ENCODE measurements at places on chromosomes 13 and 19. TPM values are rescaled to one million over a fixed set of nuclear protein-coding genes. Genes with fewer than 3 reads are reported as not detected.

Gene APOC4
- not detected for polyA plus RNA-seq

Gene NANOS2
- not detected for polyA plus RNA-seq

Gene ZNF681
- 0.19 TPM for polyA plus RNA-seq

Gene SMIM17
- not detected for polyA plus RNA-seq

Gene THAP8
- 3.1 TPM for polyA plus RNA-seq

Gene KLK14
- 0.65 TPM for polyA plus RNA-seq

Gene CRX
- not detected for polyA plus RNA-seq

Gene ALKBH6
- polyA plus RNA-seq, result 31.9 TPM

Gene ZNF625
- polyA plus RNA-seq, result 1.2 TPM

Gene NCR1
- not detected for polyA plus RNA-seq

Gene TFPT
- 12.6 TPM for polyA plus RNA-seq

Gene ZNF30
- 2.2 TPM for polyA plus RNA-seq

Gene ATCAY
- polyA plus RNA-seq, result not detected

Gene VAV1
- not detected for polyA plus RNA-seq

Gene LGALS7B
- 688 TPM for polyA plus RNA-seq

Gene KLK5
- 1,184 TPM for polyA plus RNA-seq

Gene CEACAM7
- polyA plus RNA-seq, result not detected

Gene TPRX1
- not detected for polyA plus RNA-seq

Gene RNF225
- polyA plus RNA-seq, result not detected

Gene LYL1
- not detected for polyA plus RNA-seq

Gene MISP3
- polyA plus RNA-seq, result 0.59 TPM

Gene MEIOSIN
- polyA plus RNA-seq, result 0.01 TPM

Gene SULT2B1
- 2.0 TPM for polyA plus RNA-seq

Gene COL5A3
- 1.2 TPM for polyA plus RNA-seq

Gene CASP14
- polyA plus RNA-seq, result 207 TPM

Gene NCAN
- not detected for polyA plus RNA-seq

Gene REXO1
- 22.4 TPM for polyA plus RNA-seq

Gene ZNF829
- 0.62 TPM for polyA plus RNA-seq

Gene GATAD2A
- 49.6 TPM for polyA plus RNA-seq

Gene ZNF761
- polyA plus RNA-seq, result 7.4 TPM

Gene RDH8
- not detected for polyA plus RNA-seq

Gene DMKN
- 212 TPM for polyA plus RNA-seq

Gene ACTN4
- polyA plus RNA-seq, result 524 TPM

Gene HCN2
- 0.35 TPM for polyA plus RNA-seq

Gene AXL
- 57.3 TPM for polyA plus RNA-seq

Gene LRRC4B
- polyA plus RNA-seq, result not detected

Gene F2RL3
- 0.01 TPM for polyA plus RNA-seq

Gene SMIM44
- not detected for polyA plus RNA-seq

Gene CGB1
- not detected for polyA plus RNA-seq

Gene CEACAM4
- polyA plus RNA-seq, result not detected

Gene PRTN3
- polyA plus RNA-seq, result not detected
